NCI-H1105 (cell line): ENCODE measurements at places on chromosomes 6 and 20.

DNA sequence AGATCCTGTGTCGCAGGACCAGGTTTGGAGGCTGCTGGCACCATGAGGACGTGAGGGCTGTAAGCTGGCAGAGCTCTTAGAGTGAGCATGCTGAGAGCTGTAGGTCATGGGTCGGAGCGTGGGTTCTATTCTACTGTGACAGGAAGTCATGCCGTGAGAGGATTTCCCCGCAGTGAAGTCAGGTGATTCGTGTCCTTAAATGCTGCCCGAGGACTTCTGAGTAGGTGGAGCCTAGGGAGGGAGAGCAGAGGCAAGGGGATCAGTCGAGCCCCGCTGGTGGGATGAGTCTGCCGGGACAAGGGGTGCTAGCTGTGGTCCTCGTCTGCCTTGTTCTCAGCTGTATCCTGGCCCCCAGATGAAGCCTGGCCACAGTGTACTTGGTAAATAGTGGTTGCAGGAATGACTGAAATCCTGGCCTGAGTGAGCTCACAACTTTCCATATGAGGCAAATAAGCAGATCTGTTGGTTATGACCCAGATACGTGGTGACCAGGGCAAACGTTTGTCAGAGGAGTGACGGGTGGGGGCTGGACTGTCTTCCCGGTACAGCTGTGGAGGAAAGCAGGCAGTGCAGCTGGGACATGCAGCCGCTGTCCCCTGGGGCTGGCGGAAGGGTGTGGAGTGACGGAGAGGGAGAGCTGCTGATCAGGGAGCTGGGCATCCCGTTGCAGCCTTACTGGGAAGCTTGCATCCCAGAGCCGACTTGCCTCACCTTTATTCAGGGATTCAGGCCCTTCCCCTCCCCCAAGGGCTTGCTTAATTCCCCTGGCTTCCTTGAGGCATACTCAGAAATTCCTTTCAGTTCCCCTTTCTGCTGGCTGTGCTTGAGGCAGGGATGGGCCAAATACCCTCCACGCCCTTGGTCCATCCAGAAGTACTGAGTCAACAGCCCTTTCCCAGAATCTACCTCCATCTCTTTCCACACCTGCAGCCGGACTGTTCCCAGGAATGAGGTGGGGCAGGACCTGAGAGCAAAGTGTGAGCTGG is 250.9 kb upstream of the RREB1 start:
- no peak for DNase-seq

GRCh38 chr6:131914234-131914633 is 36.9 kb downstream of the CCN2 start:
- DNase-seq = no peak

GRCh38 chr6:38997128-38997761 is 51.3 kb upstream of the GLP1R start:
- DNase-seq = peak; percentile 28

DNA sequence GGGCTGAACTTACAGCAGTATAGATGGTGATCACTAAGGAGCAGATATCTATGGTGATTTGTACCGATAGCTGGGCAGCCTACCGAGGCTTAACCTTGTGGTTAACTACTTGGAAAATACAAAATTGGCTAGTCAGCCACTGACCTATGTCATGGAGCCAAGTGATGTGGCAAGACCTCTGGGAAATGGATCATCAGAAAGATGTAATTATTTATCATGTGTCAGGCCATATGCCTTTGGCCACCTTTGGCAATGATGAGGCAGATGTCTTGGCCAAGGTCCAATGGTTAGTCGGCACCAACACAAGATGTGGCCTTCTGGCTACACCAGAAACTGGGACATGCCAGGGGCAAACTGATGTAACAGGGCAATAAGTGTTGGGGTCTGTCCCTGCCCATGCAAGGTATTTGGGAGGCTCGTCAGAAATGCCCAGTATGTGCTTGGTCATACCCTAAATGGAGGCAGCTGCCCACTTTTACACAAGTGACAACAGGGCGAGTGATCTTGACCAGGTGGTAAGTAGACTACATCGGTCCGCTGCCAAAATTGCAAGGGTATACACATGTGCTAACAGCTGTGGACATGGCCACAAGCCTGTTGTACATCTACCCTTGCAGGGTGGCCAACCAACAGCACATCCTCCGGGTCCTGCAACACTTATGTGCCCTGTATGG is 30.1 kb downstream of the HDDC2 start:
- no peak for DNase-seq

DNA sequence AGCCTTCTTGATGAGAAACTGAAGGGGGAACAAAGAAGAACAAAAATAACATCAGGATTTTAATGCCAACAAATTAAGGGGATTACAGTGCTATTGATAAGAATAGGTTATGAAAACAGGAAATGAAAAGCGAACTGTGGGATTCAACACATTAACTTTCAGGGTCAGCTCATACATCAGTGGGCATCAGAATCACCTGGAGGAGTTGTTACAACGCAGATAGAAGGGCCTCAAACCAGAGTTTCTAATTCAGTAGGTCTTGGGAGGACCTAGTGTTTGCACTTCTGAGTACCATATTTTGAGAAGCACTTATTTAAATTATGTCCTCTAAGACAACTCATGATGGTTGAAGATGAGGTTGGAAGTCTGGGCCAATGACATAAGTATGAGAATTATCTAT is 5.6 kb upstream of the TMEM244 start:
- no peak for DNase-seq

DNA sequence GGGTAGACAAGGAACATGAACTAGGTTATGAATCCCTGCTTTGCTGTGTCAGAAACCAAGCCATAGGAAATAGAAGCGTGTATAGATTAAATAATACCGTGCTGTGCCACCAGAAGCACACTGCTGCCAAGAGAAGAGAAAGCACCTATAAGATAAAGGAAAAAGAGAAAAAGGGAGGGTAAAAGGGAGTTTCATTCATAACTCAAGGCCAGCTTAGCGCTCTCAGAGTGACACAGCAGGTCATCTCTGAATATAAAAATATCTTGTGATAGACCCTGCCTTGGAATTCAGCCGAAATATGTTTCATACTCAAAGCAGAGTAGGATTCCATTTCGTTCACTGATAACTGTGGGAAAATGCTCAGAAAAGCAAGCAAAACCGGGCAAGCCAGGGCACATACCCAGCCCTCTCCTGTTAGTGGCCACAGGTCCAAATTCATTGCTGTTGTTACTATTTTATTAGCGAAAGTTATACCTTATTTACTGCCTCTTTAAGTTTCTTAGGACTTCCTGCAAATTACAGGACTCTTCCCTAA is 8.7 kb downstream of the JAG1 start:
- no peak for DNase-seq

- DNase-seq = no peak
Measured at GRCh38 chr6:127907960-127908640, 7.2 kb upstream of the THEMIS start.

GRCh38 chr6:142744836-142745235 is 200.1 kb downstream of the HIVEP2 start:
- no peak for DNase-seq

DNA sequence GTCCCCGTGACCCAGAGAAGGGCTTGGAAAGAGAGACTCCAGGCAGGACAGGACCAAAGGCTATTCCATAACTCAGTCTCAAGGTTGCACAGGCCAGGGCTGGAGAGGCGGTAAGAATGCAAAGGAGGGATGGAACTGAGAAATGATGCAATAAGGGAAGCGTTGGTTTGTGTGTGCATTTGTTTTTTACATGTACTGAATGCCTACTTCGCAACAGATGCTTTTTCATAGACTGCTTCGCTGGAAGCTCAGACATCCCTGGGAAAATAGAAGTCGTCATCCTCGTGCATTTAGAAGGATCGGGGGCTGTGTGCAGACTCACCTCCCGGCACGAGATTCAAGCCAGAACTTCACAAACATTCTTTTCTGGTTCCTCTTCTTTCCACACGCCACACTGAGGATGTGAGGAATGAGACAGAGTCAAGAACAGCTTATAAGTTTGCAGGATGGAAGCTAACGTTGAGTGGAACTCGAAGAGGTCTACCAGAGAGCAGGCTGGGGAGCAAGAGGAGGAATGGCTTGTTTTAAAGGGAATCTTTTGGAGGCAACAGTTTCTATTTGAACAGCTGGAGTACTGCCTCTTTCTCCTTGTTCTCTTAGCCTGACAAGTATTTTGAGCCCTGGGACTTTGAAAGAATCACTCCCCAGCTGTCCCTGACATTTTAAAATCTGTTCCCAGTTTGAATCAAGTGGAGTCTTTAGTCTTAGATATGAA is 19.3 kb upstream of the LY86 start:
- no peak for DNase-seq

GRCh38 chr6:111210194-111210728 is 123.0 kb downstream of the SLC16A10 start:
- DNase-seq = peak; percentile 51

GRCh38 chr20:47917549-47918070 is 132.3 kb upstream of the SULF2 start:
- DNase-seq = no peak

DNA sequence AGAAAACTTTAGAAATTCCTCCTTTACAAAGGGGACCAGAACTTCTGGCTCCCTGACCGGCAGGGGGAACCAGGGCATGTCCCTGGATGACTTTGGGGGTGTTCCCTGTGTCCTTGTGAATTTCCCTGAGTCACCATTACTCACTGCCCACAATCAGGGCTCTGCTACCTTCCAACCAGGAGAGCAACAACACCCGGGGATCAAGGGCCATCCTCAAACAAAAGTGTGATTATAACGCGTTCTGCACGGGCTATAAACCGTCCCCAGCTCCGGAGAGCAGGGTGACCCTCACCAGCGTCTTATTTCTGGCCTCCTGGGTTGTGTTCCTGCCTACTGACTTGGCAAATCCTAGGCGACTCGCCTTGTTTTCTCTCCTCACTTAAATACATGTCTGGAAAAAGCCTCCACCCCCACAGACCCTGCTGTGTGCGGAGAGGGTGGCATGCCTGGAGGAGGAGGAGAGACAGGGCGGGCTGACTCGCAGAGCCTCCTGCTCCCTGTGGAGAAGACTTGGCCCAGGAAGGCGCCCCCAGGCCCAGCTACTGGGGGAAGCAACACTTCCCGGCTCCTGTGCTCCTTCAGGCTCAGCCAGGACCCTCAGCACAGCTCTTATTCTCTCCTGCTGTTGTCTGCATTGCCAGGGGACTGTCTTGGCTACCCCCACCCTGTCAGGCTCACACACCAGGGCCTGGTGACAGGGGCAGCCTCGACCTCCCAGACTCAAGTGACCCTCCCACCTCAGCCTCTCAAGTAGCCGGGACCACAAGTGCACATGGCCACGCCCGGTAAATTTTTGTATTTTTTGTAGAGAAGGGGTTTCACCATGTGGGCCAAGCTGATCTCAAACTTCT is 54.1 kb downstream of the FGD2 start:
- no peak for DNase-seq

DNA sequence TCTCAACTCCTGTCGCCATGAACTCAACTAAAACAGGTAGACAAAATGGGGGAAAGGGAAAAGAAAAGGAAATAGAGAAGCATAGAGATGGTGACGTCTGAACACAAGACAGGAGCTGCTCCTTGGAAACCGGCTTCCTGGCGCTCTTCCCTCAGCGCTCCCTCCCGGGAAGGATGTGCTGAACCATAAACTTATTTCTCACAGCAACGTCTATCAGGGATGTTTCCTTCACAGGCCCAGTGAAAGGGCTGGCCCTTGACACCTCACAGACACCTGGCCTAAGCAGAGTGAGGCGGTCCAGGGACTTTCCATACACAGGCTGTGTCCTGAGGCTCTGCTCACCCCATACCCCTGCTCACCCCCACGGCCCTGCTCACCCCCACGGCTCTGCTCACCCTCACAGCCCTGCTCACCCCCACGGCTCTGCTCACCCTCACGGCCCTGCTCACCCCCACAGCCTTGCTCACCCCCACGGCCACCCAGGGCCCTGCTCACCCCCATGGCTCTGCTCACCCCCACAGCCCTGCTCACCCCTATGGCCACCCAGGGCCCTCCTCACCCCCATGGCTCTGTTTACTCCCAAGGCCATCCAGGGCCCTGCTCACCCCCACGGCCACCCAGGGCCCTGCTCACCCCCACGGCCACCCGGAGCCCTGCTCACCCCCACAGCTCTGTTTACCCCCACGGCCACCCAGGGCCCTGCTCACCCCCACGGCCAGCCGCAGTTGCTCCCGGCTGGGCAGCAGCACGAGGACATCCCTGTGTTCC is 653 bp downstream of the FRMD1 start:
- DNase-seq = no peak

GRCh38 chr6:72564231-72564630 is 57.6 kb upstream of the KCNQ5 start:
- DNase-seq = no peak

GRCh38 chr6:166822609-166823008 is 133.7 kb downstream of the RNASET2 start:
- DNase-seq = no peak

DNA sequence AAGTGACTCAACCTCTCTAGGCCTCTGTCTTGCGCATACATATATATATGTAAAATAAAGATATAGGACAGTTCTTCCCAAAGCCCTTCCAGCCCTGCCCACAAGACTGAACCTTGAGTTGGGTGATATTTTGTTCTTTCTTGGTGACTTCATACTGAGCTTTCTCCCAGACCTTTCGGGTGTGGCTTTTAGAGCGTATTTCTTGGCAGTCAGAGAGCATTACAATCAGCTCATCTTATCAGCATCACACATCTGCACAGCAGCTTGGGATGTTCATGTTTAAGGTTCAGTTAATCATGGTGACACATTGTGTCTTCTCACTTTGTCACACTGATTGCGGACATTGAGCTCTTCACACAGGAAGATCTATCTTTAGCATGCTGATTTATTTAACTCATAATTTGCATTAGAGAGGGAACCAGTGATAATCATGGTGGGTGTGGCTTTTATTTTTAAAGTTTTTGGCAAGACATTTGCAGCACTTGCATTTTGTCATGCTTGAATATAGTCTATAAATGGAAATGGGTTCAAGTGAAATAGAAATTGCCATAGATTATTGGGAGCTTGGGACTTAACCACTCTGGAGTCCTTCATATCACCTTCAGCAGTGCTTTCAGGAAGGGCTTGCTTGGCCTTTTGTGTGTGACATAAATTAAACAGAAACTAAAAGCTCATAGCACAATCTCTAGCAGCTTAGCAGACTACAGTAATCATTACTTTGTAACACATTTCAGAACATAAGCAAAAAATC is 8.3 kb downstream of the KIF3B start:
- DNase-seq = no peak

- DNase-seq = no peak
Measured at GRCh38 chr6:49540614-49541013, 9.9 kb upstream of the C6orf141 start.

DNA sequence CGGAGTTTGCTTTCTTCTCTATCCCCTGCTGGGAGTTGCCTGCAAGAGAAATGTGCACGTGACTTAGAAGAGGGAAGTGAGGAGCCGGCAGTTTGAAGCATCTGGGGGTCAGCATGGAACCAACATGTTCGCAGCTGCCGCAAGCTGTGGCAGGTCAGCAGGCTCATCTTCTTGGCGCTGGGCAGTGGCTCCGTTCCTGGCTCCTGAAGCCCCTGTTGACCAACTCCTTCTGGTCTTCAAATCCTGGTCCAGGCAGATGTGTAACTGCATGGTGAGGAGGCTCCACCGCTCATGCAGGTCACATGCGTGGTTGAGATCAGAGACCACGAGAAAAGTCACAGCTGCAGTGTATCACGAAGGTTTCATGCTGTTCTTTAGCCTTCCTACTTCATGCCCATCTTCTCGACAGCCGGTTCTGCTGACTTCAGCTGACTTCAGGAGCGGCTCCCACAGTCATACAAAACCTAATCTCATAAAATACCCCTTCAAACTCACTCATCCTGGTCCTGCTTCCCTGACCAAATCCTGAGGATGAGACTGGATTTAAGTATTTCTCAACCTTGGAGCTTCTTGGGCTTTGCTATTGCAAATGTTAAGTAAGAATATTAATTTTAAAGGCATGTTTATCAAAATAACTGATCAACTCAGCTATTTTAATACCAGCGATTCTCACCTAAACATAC is 44.9 kb upstream of the BCAS1 start:
- DNase-seq = no peak

GRCh38 chr6:79421707-79422484 is 115.3 kb downstream of the LCA5 start:
- peak; percentile 92 for DNase-seq
